Activated CD4-positive, CD25-positive, alpha-beta regulatory T cell (primary cell): ENCODE measurements at places on chromosomes 4 and X.
A peak's percentile ranks its signal among the peaks of the same experiment; 100 is the strongest.

GRCh38 chr4:15063341-15063740, 61.1 kb downstream of the CPEB2 start:
- DNase-seq: no peak

- no peak for DNase-seq
These were observed 1.6 kb downstream of the ANKRD50 start for GRCh38 chr4:124710911-124711310.

- DNase-seq: no peak
These were observed 107.2 kb downstream of the GASK1B start for GRCh38 chr4:158065603-158066002.

DNA sequence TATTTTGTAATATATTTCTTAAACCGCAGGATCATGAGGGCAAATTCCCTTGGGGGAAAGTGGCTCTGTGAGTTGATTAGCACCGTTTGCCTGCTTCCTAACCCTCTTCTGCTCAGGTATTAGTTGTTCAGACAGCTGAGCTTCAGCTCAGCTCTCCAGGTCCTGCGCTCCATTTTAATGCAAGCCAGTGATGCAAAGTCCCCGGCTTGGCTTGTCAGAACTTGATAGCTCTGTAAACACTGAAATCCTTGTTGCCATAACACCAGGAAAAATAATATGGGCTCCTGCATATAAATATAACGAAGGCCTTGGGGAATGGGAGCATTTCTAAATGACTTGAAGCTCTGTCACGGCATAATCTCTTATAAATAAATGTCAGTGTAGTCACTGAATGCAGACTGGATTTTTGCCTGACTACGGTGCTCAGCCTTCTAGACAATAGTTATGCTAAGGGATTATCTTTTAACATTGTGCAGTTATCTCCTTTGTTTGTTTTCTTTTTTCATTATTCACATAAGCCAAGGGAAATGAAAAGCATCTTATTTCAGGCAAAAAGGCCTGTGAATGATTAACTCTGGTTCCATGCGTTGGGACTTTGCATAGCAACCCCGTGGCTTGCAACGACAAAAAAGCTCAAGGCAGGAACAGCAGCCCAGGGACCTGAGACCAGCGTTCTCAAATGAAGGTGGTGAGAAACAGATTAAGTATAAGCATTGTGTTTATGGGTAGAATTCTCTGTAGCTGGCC, 253.2 kb downstream of the SPRY1 start:
- no peak for DNase-seq

GRCh38 chrX:13888284-13888683, 71.4 kb upstream of the GPM6B start:
- DNase-seq: no peak

DNA sequence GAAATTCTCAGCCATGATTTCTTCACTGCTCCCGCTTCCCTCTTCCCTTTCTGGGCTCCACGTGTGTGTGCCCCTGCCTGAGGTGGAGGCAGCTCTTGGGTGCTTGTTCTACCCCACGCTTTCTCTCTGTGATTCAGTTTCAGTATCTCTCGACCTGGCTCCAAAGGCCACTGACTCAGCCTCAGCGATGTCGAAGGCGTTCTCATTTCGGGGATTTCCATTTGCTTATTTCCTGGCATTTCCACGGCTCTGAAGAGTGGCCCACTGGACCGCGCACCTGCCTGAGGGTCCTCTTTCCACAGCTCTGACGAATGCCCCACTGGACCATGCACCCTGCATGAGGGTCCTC, 52.4 kb downstream of the GAK start:
- DNase-seq: peak; percentile 46

- no peak for DNase-seq
These were observed 208.2 kb downstream of the EVC2 start for GRCh38 chr4:5500165-5500564.
